ENCODE measurements at places on chromosomes 12 and 14.

- no peak for DNase-seq
Measured at GRCh38 chr14:23664207-23664885, 28.2 kb downstream of the DHRS2 start.

GRCh38 chr14:32692441-32692840 lies 246.2 kb upstream of the NPAS3 start:
- DNase-seq = no peak

DNA sequence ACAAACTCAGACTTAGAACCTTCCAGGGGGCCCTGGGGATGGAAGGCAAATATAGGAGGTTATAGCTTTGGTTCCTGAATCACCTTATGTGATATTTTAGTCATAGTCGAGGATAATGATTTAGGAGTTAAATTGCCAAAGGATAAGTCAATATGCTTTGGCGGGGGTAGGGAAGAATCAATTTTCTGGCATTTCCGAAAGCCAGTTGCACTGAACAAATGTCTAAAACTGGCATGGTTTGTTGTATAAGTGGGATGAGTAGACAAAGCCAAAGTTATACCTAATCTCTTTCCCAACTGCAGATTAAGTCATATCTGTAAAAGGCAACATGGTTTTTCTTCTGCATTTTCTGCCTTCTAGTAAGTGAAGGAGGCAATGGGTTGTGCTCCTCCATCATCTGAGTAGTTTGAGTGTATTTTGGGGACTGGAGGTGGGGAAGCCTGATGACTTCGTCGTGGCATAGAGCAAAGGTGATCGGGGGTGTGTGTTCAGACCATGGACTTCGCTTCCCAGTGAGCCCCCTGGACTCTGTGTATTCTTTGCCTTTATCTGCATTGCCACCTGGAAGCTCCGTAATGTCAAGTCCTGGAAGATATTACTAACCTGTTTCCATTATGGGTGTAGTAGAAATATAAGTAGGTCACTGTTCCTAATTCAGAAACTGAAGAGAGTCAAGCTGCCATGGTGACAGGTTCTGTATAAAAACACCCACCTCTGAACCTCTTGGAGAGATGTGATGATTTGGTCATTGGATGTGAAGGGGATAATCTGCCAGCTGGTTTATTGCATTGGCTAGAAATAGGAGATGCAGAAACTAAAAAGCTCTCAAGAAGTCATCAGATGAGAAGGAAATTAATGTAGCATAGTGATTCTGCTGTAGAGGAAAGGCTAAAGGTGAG lies 24.5 kb downstream of the PPFIBP1 start:
- DNase-seq = no peak

DNA sequence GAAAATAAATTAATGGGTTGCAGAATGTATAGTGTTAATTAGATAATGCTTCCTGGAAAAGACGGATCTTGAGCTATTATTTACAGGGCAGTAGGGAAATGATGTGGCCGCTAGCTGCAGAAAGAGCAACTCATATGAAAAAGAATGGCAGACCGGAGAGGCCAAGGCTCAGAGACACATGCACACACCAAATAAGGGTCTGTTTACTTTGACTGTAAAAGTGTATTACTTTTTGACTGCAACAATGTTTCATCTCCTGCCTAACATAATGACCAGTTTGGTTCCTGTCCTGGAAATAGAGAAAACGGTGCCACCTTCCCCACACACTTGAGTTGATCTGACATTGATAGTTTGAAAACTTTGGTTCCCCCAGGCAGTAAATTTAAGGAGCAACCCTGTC lies 290.9 kb downstream of the CACNA1C start:
- peak; percentile 22 for DNase-seq

GRCh38 chr12:42076976-42077375 lies 67.7 kb downstream of the GXYLT1 start:
- peak; percentile 78 for DNase-seq

DNA sequence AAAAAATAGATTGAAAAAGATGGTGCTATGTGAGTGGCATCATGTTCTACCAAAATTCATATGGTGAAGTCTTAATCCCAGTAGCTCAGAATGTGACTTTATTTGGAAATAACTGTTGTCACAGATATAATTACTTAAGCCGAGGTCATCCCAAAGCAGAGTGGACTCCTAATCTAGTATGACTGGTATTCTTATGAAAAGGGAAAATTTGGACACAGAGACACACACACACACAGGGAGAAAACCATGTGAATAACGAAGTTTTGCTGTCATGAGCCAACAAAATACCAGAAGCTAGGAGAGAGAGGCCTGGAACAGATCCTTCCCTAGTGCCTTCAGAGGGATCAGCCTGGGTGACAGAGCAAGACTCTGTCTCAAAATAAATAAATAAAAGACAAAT lies 62.6 kb downstream of the FAR2 start:
- DNase-seq = no peak

- DNase-seq = no peak
Measured at GRCh38 chr14:95816539-95816938, 60.1 kb upstream of the TUNAR start.

DNA sequence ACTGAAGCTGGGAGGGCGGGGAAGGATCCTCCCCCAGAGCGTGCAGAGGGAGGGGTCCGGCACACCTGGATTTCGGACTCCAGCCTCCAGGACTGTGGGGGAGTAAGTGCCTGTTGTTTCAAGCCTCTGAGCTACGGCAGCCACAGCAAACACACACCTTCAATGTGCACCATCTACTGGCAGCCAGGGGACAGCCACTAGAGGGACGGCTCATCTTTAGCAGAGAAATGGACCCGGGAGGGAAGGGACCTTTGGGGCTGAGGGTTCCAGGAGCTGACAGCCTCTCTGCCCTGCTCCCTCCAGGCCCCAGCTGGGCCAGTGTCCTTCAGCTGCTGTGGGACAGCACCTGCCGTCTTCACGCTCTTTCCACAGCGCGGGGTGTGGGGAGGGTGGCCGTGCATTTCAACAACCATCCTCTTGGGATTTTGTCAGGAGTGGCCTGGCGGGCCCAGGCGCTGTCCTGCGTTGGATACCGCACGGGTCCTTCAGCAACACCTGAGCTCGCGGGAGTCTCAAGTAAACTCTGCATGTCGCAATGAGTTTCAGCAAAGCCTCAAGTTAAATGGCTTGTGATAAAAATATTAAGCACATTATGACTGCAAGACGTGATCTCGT lies 209.2 kb upstream of the C14orf180 start:
- peak; percentile 41 for DNase-seq

- DNase-seq = no peak
Measured at GRCh38 chr12:24565300-24565699, 383.6 kb downstream of the BCAT1 start.

GRCh38 chr12:40692765-40693206 lies 547 bp downstream of the CNTN1 start:
- DNase-seq = peak; percentile 5

GRCh38 chr12:123280971-123281370 lies 9.3 kb upstream of the CDK2AP1 start:
- no peak for DNase-seq

- DNase-seq = no peak
Measured at GRCh38 chr14:22666203-22666893, 22.2 kb upstream of the OR6J1 start.

- peak; percentile 73 for DNase-seq
Measured at GRCh38 chr12:107092669-107093416, 506 bp downstream of the CRY1 start.

GRCh38 chr12:40701756-40702155 lies 9.5 kb downstream of the CNTN1 start:
- no peak for DNase-seq

GRCh38 chr14:49220492-49220891 lies 365.7 kb downstream of the RPS29 start:
- DNase-seq = no peak

- no peak for DNase-seq
Measured at GRCh38 chr12:113844495-113845210, 121.5 kb downstream of the RBM19 start.

GRCh38 chr14:100967178-100967577 lies 63.7 kb upstream of the RTL1 start:
- no peak for DNase-seq

DNA sequence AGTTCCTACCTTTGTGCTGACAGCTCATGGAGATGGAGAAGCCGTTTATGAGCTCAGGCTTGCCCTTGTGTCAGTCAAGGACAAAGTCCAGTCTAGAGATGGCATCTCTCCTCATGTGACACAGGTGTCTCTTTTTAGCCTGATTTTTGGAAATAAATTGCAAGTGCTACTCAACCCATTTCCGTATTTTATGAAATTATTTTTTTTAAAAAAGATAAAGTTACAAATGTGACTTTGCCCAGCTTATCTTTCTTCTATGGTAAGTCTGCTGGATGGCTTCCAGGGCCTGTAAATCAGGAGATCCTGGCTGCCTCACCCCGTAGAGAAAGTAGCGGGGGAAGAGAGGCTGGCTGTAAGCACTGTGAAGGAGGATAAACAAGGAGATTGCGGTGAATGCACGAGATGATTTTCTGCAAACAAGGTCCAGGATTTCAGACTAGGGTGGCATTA lies 169.7 kb downstream of the MYRFL start:
- DNase-seq = peak; percentile 51
